ENCODE measurements at places on chromosomes 4 and X.

DNA sequence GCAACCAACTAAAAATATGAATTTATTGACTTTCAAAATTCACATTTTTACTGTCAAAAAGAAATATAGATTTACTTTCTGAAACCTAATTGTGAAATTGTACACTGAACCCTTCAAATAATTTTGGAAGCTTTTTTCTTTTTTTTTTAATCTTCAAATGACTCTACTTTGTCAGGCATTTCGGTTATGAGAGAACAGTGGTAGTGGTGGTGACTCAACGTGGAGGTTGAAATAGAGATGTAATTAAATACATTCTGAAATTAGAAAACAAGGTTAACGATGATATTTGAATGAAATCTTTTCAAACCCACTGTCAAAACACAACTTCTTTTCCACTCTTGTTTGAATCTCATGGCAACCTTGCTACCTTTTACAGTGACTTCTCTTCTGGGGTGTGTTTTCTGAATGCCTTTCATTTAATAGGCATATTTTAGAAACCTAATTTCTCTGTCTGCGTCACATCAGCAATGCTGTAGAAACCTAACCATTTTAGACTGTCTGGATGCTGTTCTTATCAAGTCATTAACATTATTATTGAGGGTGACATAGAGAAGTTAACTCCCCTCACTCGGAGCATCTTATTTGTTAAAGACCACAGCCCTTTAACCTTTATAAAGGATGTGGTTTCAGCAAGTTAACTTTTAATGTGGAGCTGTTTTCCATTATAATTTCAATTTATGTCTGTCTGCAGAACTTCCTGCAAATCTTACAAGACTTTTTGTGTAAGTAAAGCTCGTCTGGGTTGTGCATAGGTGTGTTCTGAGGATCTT is 136.8 kb downstream of the PCDH7 start:
- no peak for DNase-seq

GRCh38 chr4:56531823-56532222 is 26.2 kb downstream of the ARL9 start:
- DNase-seq = no peak

DNA sequence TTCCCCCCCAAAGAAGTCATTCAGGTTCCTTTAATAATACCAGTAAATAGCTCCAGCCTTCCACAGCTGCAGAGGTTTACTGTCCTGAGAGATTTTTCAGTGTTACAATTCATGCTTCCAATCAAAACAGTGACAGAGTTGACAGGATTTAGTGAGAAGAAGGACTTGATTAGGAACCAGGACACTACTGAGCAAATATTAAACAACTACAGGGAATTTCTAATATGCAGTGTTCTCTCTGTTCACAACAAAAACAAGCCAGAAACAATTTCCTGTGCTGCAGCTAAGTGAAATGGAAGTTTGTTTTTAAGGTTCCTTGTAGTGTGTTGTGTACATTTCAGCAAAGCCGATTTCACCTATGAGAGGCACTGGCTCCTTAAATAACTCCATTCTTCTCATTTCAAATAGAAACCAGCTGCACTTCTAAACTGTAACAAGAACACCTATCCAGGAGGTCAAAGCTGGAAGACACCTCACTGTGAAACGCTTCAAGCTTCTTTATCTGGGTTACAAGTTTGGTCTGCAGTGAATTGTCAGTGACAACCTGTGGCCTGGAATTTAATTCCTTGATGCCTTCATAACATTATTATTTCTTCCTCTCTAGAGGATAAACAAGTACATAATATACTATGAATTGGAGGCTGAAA is 149.3 kb downstream of the RASL11B start:
- DNase-seq = no peak

GRCh38 chr4:119643306-119644042 is 14.9 kb upstream of the PDE5A start:
- no peak for DNase-seq

GRCh38 chr4:37388681-37389365 is 144.3 kb downstream of the NWD2 start:
- DNase-seq = no peak

DNA sequence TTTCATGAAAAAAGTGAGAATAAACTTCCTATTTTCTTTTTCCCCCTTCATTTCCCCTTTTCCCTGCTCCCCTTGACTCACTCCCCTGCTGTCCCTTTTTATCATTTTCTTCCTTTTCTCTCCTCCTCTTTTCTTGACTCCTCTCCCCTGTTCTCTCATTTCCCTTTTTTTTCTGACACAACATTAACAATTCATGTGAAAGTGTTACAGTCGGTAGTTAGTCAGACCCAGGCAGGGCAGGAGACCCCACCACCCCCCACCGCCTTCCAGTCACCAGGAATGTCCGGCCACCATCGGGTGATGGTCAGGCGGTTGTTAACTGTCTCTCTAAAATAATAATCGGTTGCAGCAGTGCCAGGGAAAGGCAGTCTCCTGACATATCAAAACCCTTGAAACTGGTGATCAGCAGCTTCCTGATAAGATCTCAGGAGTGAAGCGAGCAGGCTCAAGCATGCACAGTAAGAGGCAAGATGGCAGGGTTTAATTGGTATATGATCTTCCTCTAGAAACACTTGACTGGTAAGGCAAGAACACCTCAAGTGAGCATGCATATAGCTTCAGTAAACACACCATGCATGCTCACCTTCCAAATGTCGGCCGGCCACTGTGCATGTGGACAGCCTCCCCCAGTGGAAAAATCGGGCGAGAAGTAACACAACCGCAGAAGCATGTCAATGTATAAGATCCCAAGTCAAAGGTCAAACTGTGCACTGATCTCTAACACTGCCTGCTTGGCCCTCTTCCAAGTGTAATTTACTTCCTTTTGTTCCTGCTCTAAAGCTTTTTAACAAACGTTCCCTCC is 191.4 kb downstream of the NDST4 start:
- no peak for DNase-seq
